ENCODE measurements at places on chromosomes 1 and 21.

DNA sequence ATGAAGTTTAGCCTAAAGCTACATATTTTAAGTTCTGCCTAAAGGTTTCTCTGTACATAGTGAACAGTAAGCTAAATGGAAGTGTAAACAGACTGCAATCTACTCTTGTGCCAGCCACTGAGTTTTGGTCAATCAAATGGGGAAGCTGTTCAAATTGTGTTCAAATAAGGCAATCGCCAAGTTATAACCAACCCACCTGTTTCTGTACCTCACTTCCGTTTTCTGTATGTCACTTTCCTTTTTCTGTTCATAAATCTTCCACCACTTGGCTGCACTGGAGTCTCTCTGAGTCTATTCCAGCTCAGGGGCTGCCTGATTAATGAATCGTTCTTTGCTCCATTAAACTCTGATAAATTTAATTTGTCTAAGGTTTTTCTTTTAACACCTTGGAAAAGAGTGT lies 10.8 kb upstream of the THEM4 start:
- no peak for DNase-seq

DNA sequence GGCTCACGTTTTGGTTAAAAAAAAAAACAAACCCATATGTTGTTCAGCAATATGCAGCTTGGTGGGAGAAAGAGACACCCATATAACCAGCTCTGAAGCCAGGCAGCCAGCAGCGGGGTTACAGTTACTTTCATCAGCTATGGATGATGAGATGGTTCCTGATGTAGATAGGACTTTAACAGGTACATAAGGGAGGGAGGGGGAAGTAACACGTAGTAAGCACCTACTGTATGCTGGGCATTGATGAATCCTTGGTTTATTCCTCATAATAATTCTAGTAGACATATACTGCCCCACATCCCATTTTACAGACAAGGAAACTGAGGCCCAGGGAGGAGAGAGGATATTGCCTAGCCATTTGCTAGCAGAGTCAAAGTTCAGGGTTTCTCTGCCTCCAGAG lies 2.0 kb downstream of the SLC1A7 start:
- DNase-seq: no peak

- no peak for DNase-seq
Measured at GRCh38 chr21:44836666-44837471, 19.0 kb upstream of the SUMO3 start.

- no peak for DNase-seq
Measured at GRCh38 chr1:168097921-168098528, 38.7 kb downstream of the GPR161 start.

DNA sequence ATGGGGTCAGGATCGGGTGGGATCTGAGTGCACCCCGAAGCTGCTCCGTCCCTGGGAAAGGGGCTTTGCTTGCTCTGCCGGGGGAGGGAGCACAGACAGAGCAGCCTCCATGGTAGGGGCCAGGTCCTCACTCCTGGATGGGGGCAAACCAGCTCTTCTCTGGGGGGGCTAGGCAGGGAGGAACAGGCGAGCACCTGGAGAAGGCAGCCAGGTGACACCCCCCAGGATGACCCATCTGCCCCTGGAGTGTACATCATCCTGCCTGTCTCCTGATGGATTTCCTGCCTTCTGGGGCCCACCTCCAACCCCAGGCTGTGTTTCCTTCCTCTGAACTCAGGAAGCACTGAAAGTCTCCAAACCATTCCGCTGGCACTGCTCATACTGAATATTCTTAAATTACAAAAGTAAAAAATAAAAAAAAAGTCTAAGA lies 248.0 kb downstream of the RHOU start:
- no peak for DNase-seq

GRCh38 chr1:111801071-111801850 lies 45.6 kb downstream of the DDX20 start:
- no peak for DNase-seq

DNA sequence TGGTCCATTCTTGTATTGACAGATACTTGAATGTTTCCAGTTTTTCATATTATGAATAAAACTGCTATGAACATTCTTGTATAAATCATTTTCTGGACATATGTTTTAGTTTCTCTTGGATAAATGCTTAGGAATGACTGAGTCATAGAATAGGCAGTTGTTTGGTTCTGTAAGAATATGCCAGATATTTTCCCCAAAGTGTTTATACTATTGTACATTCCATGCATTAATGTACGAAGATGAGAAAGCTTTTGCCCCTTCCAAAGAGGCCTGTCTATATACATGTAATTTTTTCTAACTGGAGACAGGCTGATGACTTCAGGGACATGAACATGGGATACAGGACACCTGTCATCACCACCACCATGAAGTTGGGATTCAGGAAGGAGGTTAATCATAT lies 11.3 kb downstream of the NBPF3 start:
- no peak for DNase-seq

DNA sequence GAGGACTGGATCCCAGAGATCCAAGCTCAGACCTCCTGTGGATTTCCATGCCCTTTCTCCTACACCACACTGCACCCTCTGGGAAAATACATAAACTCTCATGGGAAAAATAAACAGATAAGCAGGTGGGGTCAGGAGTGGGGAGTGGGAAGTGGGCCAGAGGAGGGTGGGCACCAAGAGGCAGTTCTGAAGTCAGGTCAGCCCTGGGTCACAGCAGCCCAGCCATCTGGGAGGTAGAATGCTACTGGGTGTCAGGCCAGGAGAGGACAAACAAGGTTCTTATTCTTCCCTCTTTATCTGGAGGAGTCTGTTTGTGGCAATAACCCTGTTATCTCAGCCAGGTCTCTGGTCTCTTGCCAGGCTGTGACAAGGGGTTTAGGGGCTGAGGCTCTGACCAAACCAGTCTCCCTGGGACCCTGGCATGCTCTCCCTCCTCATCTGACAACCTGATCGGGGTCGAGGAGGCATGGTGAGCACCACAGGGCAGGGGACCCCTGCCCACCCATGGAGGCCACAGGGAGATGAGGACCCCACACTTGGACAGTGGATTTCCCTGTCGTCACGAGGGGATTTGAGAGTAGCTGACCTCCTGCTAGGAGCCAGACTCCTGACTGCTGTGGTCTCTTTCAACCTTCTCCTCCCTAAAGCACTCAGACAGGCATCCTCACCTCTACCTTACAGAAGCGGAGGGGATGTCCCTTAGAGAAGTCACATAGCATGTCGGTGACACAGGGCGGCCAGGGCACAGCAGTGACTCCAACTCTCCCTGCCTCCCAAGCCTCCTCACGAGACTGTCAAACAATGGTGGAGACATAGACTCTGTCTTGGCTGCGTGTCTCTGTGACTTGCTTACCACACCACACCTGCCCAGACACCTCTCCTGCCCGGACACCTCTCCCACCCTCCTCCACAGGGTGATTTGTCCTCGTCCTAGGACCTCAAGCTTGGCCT lies 51.3 kb upstream of the IFFO2 start:
- DNase-seq: peak; percentile 28

DNA sequence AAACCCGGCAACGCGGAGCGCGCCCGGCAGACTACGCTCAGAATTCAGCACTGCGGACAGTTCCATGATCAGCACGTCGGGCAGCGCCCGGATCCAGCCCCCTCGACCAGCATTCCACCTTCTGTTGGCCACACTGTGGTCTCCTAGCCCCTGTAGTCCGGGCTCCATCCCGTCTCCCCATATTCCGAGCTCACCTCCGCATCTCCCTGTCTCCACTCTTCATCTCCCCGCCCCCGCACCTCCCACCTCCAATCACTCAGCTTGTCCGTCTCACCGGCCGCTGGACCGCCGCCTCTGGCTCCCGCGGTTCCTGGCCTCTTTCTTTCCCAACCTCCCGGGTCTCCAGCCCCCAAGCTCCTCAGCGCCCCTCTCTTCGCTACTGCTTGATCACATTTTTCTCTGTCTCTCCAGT lies 500 bp downstream of the EPHA10 start:
- peak; percentile 81 for DNase-seq

DNA sequence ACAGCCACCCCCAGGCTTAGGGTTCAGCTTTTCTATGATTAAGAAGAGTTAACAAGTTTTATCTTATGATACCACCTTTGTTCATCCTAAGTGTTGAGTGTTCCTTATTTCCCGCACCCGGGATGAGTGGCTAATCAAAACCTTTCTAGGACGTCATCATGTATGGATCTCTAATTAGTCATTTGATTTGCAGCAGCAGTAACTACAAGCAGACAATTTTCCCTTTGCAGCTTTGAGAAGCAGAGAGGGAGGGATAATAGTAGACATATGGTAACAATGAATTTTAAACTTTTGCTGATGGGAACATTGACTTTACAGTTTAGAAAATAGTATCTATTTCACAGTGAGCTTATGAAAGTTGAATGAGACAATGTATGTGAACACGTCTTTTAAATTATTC lies 30.8 kb upstream of the SLC35F3 start:
- DNase-seq: no peak

DNA sequence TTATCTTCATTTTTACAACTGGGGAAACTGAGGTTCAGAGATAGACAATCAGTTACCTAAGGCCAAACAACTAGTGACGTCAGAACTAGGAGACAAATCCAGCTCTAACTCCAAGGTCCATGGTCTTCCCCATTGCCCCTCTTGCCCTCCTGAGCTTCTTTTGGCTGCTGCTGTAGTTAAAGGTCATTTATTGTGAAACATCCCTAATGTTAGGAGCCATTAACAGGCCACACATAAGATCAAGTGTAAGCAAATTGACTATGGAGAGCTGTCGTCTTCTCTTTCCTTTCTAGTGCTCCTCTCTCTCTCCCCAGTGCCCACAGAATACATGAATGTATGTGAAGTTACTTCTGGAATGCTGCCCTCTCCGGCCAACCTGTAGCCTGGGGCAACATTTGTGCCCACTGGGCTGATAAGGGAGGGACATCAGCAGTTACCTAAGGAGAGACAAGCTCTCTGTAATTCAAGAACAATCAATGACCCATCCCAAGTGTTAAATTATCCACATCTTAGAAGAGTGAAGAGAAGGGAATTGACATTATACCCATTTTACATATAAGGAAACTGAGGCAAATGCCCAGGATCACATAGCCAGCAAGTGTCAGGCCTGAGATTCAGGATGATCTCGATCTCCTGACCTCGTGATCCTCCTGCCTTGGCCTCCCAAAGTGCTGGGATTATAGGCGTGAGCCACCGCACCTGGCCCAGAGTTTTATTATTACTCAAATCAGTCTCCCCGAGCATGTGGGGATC lies 40.1 kb downstream of the PTAFR start:
- DNase-seq: no peak

GRCh38 chr1:167416506-167416905 lies 101.8 kb downstream of the CD247 start:
- DNase-seq: no peak

DNA sequence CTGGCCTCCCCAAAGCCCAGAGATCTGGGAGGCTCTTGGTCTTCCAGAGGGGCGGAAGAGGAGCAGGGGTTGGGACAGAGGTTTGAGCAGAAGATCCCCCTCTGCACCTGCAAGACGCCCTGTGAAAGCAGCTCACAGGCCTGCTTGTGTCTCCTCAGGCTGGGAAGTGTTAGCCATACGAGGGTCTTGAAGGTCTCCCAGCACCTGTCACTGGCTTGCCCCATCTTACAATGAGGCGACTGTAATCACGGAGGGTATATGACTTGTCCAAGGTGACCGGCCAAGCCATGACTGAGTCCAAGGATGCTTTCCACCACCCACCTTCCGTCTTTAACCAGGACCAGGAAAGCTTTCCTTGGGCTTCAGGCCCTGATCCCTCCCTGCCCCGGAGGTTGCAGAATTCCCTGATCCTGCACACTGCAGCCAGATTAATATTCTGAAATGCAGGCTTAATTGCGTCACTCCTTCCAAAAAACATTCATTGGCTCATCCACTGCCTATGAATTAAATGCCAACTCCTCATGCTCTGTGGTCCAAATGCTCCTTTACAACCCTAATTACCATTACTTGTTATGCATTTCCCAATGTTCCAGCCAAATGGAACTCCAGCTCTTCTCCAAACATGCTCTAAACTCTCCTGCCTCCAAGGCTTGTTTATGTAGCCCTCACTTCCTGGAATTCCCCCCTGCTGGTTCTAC lies 64.0 kb downstream of the DDX20 start:
- no peak for DNase-seq

GRCh38 chr1:86155051-86155806 lies 1.3 kb downstream of the COL24A1 start:
- DNase-seq: no peak

- peak; percentile 95 for DNase-seq
Measured at GRCh38 chr21:45596704-45597318, 46.7 kb upstream of the PCBP3 start.

All from stimulated activated CD8-positive, alpha-beta memory T cell treated with anti-CD3 and anti-CD28 coated beads, Interleukin-4, amount 100 ng/mL, for 48 hours (primary cell).